Activated CD4-positive, alpha-beta T cell treated with anti-CD3 and anti-CD28 coated beads, Interleukin-2, amount 10 ng/mL, durations not matched to agents 24 days and 14 days (primary cell): ENCODE measurements at places on chromosomes 1 and 21. TPM values are rescaled to one million over a fixed set of nuclear protein-coding genes. Genes with fewer than 3 reads are reported as not detected.

SLFNL1 gene
- 0.14 and 0.26 TPM in 2 replicates for total RNA-seq

DNA sequence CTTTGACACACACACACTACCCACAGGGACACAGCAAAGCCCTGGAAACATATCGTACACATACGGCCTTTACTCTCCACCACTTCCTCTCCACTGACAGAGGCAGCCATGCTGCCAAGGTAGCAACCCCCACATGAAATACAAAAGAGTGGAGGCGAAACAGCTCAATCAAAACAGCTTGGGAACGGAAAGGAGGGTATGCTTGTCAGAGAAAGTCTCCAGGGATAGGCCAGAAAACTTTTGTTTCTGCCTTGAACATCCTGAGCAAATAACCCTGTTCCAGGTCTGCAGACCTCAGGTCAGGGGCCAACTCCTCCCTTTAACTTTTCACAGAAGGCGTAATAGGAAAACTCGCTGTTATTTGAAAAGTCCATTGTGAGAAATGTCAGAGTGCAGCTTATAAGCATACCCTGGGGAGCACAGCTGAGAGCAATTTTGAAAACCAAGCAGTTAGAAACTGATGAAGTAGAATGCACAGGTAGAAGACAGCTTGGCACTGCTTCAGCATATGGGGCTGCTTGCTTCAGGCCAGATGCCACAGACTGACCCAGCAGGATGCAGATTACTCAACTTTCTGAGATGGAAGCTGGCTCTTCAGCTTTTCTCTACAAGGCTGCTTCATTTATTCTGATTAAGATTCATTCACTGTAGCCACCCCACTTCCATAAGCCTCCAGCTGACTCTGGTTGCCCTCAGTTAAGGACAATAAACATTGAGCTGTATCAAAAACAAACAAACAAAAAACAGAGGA is 18.0 kb downstream of the KIAA0319L start:
- DNase-seq: peak; percentile 87

- peak; percentile 42 for DNase-seq
Observed at GRCh38 chr1:230823931-230824381, 44.4 kb downstream of the C1orf198 start.

GRCh38 chr1:55506740-55507577 is 291.8 kb upstream of the USP24 start:
- DNase-seq: no peak

GRCh38 chr1:200877839-200878551 is 5.2 kb downstream of the GPR25 start:
- peak; percentile 53 for DNase-seq

DNA sequence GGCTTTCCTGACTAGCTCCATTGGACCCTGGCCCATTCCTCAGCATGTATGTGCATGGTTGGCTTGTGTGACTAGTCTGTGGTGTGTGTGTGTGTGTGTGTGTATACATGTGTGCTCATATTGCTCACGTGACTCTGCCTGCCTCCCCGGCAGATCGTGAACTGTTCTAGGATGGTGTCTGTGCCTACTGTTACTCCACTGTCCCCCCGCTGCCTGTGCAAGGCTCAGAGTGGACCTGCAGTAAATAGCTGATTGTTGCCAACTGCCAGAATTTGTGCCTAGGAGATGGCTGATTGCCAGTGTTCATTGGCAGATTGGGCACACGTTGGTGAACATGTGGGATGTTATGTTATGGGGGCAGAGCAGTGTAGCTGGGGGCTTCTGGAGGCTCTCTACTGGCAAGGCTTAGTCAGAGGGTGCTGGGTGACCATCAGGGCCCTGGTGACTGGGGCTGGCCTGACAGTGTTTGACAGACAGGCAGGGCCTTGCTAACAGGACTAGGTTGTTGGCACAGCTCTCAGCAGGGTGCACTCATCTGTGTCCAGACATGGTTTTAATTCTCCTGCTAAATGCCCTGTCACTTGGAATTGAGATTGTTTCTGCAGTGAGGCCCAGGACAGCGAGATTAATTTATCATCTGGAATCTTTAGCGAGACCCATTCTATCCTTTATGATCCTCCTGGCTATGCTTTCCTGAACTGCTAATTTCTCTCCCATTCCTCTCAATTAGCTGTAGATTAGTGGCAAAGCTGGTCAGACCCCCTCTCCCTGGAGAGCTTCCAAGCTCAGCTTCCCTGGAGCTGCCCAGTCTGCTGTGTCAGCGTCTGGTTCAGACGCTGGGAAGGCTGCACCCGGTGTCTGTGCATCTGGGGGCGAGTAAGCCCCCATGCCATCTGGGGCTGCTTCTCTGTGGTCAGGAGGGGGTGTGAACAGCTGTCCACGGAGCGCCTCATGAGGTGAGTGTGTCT is 20.8 kb downstream of the SLC6A17 start:
- DNase-seq: no peak

GRCh38 chr1:83499998-83500397 is 498.9 kb downstream of the TTLL7 start:
- no peak for DNase-seq

GRCh38 chr1:230109895-230110667 is 43.0 kb downstream of the GALNT2 start:
- peak; percentile 89 for DNase-seq

DNA sequence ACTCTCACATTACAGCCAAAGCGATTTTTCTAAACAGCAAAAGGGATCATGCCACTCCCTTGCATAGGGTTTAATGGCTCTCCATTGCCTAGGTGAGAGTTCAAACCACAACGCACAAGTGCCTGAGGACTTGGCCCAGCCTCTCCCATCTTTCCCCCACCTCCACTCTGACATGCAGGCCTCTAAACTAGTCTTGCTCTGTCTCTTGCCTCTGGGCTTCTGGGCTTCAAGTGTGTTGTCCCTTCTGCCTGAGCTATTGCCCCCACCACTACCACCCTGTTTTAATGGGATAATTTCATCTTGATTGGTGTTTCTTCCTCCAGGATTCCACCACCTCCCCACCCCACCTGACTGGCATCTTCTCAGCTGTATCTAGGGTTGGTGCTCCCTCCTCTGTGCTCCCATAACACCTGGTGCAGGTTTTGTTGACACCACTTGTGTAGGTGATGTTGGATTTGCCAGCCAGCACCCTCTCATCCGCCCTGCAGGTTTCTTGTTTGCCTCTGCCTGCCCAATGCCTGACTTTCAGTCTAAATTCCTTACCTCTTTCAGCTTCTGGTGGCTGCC is 2.7 kb upstream of the ZBTB21 start:
- DNase-seq: no peak

- DNase-seq: no peak
Observed at GRCh38 chr1:154796303-154796892, 73.7 kb downstream of the KCNN3 start.

GRCh38 chr1:108808438-108808837 is 48.5 kb downstream of the AKNAD1 start:
- DNase-seq: no peak

DNA sequence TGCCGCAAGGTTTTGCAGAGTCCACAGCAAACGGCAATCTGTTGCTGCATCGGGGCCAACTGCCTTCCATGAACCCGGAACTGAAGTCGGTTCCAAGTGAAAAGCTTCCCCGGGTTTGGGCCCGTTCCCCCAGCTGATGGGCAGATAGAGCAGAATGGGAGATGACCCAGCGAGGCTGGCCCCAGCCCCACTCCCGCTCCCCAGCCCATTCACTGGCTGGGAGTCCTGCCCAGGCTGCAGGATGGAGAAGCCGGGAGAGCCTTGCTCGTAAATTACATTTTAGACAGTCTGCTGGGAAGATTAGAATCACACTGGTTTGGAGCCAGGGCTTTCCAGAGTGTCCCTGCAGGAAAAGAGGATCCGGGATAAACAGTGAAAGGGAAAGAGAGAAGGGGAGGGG is 31.6 kb upstream of the PAX7 start:
- no peak for DNase-seq

KCNJ9 gene
- not detected in 2 replicates for total RNA-seq
